Stimulated activated CD4-positive, alpha-beta T cell treated with anti-CD3 and anti-CD28 coated beads, Interleukin-15, amount 100 ng/mL, for 1 hour (primary cell): ENCODE measurements at places on chromosomes 7 and 10.

DNA sequence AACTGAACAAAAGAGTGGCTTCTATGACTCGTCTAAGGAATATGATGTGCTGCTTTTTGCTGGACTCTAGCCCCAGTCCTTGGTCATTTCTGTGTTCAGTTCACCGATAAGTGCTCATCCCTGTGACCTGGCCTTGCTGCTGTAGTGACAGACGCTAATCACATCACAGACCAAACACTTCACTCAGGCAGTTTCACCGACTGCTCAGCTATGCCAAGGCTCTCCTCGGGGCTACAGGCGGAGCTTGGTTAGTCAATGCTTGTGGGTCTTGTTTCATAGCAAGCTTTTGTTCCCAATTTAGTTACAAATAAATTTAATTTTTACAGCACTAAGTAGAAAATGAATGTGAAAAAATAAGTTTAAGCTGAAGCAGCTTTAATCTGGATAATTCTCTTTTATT, 190.8 kb upstream of the PRKCQ start:
- no peak for DNase-seq

DNA sequence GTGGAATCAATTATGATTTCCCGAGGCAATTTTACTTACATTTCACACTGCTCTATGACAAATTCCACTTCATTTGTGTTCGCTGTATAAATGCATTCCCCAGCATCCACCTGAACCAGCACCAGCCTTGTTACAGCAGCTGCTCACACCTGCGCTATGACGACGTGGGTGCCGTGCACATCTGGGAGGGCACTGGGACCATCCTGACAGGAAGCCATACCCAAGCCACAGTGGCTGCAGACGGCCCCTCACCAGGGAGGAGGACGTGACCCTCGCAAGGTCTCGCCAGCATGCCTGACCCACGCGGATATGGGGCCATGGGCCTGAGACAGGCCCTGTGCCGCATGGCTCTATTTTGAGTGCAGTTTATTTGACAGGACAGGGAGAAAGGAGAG, 201.3 kb downstream of the MAD1L1 start:
- no peak for DNase-seq

- no peak for DNase-seq
These were observed 203.3 kb downstream of the BUB3 start for GRCh38 chr10:123357421-123357930.

GRCh38 chr7:82859106-82859850, 303.4 kb downstream of the PCLO start:
- DNase-seq = no peak

- no peak for DNase-seq
These were observed 26.0 kb downstream of the FAM241B start for GRCh38 chr10:69655868-69656555.

DNA sequence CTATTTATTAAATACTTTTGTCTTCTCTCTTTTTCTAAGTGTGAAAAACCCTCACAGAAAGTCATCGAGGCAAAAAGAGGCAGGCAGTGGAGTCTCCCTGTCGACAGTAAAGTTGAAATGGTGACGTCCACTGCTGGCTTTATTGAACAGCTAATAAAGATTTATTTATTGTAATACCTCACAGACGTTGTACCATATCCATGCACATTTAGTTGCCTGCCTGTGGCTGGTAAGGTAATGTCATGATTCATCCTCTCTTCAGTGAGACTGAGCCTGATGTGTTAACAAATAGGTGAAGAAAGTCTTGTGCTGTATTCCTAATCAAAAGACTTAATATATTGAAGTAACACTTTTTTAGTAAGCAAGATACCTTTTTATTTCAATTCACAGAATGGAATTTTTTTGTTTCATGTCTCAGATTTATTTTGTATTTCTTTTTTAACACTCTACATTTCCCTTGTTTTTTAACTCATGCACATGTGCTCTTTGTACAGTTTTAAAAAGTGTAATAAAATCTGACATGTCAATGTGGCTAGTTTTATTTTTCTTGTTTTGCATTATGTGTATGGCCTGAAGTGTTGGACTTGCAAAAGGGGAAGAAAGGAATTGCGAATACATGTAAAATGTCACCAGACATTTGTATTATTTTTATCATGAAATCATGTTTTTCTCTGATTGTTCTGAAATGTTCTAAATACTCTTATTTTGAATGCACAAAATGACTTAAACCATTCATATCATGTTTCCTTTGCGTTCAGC, 43.4 kb downstream of the TARP start:
- DNase-seq = no peak

DNA sequence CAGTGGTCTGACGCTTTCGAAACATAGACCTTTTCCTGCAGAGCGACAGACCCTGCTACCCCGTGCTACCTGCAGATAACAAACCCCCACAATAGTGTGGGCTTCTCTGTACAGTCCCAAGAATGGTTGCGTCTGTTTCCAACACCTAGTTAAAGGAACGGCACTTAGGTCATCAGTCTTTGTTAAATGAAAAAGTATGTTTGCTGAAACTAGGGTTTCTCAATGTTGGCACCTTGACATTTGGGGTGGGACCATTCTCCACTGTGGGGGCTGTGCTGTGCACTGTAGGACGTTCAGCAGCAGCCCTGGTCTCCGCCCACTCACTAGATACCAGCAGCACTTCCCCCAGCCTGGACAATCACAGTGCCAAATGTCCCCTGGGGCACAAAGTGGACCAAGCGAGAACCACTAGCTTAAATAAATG, 13.7 kb downstream of the TECTB start:
- no peak for DNase-seq

DNA sequence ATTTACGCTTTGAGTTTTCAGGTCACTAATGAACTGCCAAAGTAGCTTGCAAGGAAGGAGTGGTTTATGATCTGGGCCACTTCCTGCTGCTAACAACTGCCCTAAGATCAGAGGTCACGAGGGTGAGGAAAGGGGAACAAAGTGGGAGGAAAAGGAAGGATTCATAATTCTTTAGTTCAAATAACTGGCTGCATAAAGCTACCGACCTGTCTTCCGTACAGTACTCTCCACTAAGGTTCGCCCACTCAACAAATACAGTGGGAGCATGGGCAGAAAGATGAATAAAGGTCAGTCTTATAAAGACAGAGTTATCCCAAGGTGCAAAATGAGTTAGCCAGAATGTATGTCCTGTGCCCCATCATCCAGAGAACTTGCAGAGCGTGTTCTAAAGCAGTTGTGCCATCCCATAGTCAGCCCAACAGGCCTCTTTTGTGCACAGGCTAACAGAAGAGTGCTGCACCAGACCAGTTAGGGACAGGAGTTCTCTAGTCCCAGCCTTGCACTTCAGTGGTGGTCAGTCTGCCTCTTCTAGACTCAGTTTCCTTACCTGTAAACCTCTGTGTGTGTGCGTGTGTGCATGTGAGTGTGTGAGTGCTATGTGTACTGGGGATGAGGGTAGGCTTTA, 65.9 kb downstream of the CREB3L2 start:
- no peak for DNase-seq

GRCh38 chr10:79979310-79979975, 30.5 kb upstream of the SFTPD start:
- DNase-seq = no peak

- no peak for DNase-seq
These were observed 39.4 kb downstream of the FBXW4 start for GRCh38 chr10:101655570-101655969.

DNA sequence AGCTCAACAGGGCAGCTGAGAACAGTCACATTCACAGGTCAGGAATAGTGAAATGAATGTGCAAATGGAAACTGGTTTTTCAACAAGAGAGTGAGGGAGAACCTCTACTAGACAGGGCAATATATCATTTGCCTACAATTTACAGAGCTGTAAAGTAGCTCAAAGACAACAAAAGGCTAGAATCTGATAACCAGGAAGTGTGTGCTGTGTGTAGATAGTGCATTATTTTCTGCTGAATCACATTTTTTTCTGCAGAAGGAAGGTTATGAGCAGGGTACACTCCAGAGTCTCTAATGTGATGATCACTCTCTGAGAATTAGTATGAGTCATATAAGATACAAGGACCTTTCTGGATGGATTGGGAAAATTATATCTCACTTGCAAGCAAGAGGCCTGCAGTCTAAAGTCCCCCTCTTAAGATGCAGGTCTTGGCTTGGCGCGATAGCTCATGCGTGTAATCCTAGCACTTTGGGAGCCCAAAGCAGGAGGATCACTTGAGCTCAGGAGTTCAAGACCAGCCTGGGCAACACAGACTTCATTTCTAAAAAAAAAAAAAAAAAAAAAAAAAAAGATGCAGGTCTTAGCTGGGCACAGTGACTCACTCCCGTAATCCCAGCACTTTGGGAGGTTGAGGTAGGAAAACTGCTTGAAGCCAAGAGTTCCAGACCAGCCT, 59.9 kb upstream of the COBL start:
- DNase-seq = no peak

- DNase-seq = no peak
These were observed 45.5 kb upstream of the TARP start for GRCh38 chr7:38318803-38319416.

DNA sequence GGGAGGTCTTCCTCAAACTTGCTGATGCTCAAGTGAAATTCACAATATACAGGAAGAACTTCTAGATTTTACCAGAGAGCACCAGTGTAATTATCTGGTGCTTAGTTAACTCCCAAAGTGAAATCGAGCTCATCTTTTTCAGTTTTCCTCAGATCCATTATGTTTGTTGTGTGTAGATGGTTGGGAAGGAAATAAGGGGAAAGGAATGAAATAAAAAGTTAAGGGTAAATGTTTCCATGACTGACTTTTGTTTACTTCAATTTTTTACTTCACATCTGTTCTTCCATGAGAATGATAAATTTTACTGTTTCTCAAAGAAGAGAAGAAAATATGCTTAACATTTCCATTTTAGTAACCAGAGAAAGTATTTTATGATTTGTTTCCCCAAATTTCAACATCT, 21.3 kb downstream of the FAM107B start:
- no peak for DNase-seq

GRCh38 chr7:154167807-154168206, 115.6 kb downstream of the DPP6 start:
- DNase-seq = no peak
